ENCODE measurements at places on chromosomes 4 and X.

GRCh38 chr4:101792056-101792590 is 1.6 kb downstream of the BANK1 start:
- no peak for DNase-seq

- peak; percentile 93 for DNase-seq
These were observed 22.8 kb downstream of the CFAP99 start for GRCh38 chr4:2441393-2442174.

- no peak for DNase-seq
These were observed 215.4 kb upstream of the PGRMC2 start for GRCh38 chr4:128502818-128503527.

- DNase-seq = no peak
These were observed 385.2 kb upstream of the FAT1 start for GRCh38 chr4:187108845-187109244.

DNA sequence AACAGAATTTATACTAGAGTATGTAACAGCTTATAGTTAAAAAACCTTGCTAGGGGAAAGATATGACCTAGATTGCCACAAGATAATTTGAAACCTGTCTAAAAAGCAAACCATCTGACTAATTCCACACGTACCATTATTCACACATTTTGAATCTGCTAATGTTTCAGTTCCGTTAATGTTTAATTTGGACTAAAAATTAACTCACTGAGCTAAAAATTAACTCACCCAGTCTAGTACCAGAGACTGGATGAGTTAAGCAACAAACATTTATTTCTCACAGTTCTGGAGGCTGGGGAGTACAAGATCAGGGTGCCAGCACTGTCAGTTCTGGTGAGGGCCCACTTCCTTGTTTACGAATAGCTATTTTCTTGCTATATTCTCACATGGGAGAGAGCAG is 231.5 kb upstream of the DIAPH2 start:
- DNase-seq = no peak

DNA sequence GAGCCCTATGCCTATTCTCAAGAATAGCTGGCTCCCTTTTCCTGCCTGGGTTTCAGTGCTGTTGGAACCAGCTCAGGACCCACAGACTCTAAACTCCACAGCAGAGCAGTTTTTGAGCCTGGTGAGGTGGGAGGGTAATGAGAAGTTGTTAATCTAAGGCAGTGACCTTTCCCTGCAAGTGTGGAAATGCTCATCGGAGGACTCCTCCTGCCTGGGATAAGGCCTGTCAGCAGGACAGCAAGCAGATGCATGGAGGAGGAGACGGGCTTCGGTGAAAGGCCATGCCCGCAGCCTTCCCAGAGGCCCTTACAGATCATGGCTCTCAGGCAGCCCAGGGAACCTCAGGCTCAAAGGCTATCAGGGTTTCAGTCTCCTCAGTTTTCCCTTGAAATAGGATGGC is 70.0 kb upstream of the SHISA3 start:
- DNase-seq = no peak

GRCh38 chr4:52914051-52914605 is 52.0 kb downstream of the RASL11B start:
- no peak for DNase-seq

DNA sequence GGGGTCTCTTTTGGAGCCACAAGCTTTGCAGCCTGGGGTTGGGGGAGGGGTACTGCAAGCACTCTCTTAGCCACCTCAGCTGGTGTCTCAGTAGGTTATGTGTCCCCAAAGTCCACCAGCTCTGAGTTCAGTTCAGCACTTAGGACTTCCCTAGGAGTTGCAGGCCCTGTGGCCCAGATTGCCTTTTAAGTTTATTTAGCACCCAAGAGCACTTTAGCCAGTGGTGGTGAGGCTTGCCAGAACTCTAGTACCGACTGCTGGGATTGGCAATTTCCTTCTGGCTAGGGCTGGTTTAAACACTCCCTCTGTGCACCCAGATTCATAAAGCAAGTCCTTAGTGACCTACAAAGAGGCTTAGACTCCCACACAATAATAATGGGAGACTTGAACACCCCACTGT is 489.9 kb upstream of the RPS6KA3 start:
- no peak for DNase-seq

DNA sequence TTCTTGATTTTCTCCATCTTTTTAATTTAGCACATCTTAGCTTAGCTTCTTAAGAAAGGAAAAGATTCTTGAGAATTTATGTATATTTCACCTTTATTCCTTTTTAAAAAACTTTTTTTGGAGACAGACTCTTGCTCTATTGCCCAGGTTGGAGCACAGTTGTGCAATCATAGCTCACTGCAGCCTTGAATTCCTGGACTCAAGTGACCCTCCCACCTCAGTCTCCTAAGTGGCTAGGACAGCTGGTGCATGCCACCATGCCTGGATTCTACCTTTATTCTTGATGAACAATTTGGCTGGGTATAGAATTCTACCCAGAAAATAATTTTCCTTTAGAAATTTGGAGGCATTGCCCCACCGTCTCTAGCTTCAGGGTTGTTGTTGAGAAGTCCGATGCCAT is 19.5 kb upstream of the SH3D19 start:
- no peak for DNase-seq

GRCh38 chr4:1285151-1285789 is 4.4 kb upstream of the MAEA start:
- DNase-seq = no peak

- DNase-seq = no peak
These were observed 8.5 kb downstream of the PPP1R3F start for GRCh38 chrX:49278081-49278480.

DNA sequence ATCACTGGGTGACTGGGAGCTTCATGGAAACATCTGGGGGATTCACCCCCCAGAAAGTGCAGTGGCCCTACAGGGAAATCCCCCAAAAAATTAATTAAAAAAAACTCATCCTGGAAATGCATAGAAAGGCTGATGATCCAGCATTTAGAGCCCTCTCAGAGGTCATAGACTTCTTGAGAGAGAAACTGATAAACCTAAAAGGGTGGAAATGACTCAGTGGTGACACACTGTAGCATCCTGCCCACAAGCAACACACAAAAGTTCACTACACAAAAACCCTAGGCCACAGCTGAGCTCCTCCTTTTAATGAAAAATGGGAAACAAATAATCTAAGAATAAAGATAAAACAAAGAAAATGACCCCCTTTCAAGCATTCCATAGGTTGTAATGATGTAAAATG is 911.5 kb downstream of the GLUD2 start:
- no peak for DNase-seq

DNA sequence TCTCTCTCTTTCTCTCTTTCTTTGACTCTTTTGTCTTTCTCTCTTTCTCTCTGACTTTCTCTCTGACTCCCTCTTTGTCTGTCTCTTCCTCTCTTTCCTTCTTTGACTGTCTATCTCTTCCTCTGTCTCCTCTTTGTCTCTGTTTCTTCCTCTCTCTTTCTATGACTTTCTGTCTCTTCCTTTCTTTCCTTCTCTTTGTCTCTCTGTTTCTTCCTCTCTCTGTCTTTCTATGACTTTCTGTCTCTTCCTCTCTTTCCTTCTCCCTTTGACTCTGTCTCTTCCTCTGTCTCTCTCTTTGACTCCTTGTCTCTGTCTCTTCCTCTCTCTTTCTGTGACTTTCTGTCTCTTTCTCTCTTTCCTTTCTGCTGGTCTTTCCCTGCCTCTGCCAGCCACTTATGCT is 38.7 kb downstream of the HNRNPD start:
- no peak for DNase-seq

Measured in D341Med (cell line).